ENCODE measurements at places on chromosomes 2 and 18.

DNA sequence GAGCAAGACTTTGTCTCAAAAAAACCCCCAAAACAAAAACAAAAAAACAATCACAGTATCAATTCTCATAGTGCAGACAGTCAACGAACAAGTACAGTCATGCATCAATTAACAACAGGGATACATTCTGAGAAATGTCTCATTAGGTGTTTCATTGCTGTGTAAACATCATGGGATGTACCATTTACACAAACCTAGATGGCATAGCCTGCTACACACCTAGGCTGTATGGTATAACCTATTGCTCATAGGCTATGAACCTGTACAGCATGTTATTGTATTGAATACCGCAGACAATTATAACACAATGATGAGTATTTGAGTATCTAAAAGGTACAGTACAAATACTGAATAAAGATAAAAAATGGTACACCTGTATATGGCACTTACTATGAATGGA, 67.8 kb upstream of the LMAN1 start:
- DNase-seq = no peak

GRCh38 chr2:6855860-6856547, 9.7 kb downstream of the CMPK2 start:
- DNase-seq = no peak

DNA sequence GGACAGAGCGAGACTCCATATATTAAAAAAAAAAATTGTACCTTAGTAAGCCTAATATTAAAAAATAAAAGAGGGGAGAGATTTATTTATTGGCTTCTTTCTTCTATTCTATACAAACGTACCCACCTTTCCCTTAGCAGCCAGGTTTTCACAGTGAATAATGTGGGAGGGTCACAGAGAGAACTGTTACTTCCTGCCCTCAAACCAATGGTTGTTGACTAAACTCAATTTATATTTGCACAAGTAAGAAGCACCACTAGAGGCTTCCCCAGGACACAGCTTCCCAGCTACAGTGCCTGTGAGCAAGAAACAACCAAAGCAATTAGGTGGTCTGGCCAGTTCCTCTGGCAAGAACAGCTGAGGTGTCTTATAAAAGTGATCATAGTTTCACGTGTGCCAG, 28.9 kb upstream of the GALR1 start:
- DNase-seq = no peak

GRCh38 chr18:75226286-75226955, 15.8 kb downstream of the TSHZ1 start:
- DNase-seq = no peak

DNA sequence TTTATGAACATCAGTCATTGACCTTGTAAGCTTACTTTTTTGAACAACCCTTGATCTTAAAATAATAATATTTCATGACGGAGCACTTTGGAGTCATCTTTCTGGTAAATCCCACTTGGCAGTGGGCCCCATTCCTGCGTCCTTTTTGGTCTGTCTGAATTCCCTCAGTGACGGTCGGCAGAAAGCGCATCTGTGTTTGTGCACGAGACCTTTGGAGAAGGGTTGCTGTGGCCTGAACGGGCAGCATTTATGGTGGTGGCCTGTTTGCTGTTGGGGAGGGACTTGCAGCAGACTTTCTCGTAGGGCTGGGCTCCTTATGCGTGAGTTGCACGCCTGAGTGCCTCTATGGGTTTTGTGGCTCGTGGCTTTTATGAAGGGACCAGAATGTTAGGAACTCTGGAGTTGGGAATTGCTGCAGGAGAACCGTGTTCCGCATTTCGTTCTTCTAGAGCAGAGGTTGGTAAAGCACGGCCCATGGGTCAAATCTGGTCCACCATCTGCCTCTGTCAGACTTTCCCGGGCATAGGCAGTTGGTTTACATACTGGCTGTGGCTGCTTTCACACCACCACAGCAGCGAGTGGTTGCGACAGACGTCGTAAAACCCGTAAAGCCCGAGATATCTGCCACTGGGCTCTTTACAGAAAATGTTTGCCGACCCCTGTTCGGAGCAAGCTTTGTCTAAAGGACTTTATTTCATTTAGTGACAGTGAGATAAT, 30.8 kb downstream of the LPIN1 start:
- no peak for DNase-seq

Measured in HT1080 (cell line).